Mammary epithelial cell (primary cell): ENCODE measurements at places on chromosomes 16 and 17.

GRCh38 chr17:80545499-80545826, 825 bp downstream of the RPTOR start:
- peak; percentile 2 for DNase-seq

DNA sequence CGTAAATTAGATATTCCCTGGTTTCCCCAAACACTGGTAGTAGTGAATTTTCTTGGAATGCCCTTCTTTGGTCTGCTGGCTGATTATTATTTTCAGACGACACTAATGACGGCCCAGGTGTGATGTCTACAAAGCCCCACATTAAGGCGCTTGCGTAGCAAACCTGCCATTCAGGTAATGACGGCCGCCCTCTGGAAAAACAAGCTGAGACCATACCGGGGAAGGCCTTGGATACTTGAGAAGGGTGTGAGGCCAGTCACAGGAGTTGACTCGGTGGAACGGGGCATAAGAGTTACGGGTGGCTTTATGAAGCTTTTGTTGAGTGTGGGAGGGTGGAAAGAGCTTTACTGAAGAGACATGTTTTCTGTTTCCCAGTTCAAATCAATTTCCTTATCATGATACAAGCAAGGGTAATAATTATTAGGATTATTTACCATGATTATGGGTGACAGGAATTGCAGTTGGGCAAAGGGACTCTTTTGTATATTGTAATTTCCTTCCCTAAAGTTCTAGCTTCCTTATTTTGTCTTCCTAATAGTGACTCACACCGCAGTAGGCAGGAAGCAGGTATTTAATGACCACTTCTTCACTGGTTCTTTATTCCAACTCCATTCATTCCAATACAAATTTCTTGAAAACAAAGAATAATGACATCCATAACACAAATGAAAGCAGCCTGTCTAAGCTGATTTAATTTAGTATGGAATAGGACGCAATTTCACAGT, 24.8 kb downstream of the KRT23 start:
- DNase-seq = no peak

DNA sequence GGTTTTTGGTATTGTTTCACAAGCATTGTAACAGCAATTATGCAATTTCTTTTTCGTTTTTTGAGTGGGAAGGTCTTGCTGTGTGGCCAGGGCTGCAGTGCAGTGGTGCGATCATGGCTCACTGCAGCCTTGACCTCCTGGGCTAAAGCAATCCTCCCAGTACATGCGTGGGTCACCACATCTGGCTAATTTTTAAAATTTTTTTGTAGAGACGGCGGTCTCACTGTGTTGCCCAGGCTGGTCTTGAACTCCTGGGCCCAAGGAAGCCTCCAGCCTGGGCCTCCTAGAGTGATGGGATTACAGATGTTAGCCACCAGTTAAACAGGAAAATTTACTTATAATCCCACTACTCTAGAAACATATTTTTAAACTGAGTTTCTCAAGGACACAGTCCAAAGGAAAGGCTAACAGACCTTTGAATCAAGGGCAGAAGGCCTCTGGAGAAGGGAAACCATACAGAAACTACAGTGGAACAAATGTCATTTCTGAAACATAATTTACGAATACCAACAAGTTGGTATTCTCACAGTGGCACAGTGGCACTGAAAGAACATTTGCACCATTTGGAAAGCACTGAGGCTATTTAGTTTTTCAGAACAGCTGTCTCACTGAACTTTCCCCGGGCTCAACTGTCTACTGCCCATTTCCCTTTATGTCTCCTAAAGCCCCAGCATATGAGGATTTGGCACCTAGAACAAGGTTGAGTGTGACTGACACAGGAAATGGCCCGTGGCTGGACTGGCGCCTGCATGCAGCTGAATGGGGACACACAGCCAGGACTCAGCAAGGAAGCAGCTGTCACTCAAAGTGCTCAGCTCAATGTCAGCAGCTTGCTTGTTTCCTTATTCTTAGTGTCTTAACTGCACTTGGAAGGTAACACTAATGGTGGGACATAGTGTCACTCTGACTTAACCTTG, 2.8 kb upstream of the PRKAR1A start:
- no peak for DNase-seq

GRCh38 chr17:69574257-69575197, 160.0 kb downstream of the MAP2K6 start:
- DNase-seq = no peak

GRCh38 chr17:18161207-18162145, 22.2 kb upstream of the ALKBH5 start:
- DNase-seq = no peak

DNA sequence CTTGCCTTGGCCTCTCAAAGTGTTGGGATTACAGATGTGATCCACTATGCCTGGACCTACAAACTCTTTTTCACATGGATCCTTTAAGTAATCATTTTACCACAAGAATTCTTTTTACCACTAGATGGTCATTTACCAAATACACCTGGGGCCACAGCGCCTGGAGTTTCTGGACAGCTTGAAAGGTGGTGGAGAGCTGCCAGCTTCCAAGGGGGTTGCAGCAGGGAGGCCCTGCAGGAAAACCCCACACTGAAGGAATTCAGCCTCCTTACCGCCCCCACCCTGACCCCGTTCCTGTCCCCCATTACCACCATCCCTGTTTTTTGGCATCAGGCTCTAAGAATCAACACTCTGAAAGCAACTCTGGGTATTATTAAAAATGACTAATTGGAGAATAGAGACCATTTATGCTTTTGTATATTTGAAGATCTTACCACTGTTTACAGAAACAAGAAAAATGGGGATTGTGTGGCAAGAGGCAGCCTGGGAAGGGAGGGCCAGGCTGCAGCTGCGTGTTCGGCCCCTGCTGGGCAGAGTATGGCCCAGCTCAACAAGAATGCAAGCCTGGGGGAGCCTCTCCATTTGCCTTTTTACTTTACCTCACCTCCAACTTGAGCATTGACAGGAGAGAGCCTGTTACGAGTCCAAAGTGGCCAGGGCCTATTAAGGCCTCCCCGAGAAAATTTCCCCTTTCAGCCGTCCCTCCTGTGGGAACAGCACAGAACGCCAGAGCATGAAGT, 209.9 kb downstream of the ZFHX3 start:
- DNase-seq = no peak

DNA sequence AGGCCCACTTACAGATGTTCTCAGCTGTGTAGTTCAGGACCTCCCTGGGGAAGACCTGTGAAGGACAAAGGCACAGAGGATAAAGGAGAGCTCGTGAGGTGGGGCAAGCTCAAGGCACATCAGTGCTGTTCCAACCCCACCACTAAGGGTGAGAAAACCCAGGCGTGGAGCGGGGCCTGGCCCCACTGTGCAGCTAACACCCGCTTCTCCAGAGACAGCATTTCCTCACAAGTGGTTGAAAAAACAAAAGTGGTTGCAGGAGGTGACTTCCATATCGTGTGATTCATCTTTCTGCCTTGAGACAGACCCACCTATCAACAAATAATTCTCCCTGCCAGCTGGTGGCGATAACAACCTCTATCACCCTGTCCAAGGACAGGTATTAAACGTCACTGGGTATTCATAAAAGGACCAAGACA, 30.0 kb downstream of the SNN start:
- peak; percentile 61 for DNase-seq

- DNase-seq = no peak
Measured at GRCh38 chr16:20799599-20799998, 6.7 kb downstream of the ERI2 start.

- no peak for DNase-seq
Measured at GRCh38 chr16:1354815-1355540, 3.2 kb downstream of the GNPTG start.

- DNase-seq = no peak
Measured at GRCh38 chr17:71098071-71098470, 928.7 kb downstream of the KCNJ2 start.

GRCh38 chr16:86151239-86151851, 252.4 kb downstream of the IRF8 start:
- DNase-seq = no peak

- no peak for DNase-seq
Measured at GRCh38 chr17:9971991-9972390, 66.9 kb upstream of the RCVRN start.

GRCh38 chr16:48057048-48057447, 98.7 kb downstream of the ABCC12 start:
- DNase-seq = no peak

DNA sequence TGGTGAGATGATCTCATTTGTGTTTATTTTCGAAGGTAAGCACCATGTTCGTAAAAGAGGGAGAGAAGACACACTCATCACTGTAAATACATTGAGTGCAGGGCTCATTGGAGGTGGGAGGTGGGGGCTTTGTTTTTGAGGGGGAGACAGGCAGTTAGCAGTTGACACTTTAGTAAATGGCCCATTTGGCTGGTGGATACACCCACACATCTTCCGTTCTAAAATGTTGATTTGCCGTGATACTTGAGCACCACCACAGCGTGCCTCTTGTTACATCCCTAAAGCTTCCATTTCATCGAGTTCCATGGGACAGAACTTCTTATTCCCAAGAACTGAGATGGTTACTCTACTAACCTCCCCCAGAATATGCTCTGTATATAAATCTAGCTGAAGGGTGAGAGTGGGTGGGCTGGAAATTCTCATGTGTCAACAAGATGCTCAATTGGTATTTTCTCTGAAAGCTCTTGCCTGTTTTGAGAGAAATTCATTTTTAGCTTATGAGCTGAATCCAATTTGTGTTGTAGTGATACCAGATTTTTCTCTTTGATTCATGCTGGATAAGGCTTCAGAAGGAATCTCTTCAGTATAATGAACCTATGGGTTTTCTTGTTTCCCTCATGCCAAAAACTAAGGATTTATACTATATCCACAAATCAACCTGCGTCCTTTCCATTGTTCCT, 314.3 kb downstream of the RBFOX1 start:
- no peak for DNase-seq

DNA sequence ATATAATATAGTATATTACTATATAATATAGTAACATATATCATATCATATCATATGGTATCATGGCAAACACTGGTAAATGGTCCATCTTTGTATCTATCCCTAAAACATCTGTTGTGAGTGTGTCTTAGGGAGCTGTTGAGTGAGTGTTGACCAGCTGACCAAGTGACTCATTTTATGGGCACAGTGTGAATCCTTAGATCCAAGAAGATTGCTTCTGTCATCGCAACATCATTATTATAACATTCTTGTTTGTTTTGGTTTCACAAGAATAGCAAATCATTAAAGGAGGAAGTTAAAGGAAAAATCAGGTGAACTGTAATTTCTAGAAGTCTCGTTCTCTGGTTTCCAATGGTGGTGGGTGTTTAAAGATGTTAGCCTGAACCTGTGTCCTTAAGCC, 11.7 kb upstream of the MAF start:
- peak; percentile 73 for DNase-seq
